ENCODE measurements at places on chromosomes 4 and X.

DNA sequence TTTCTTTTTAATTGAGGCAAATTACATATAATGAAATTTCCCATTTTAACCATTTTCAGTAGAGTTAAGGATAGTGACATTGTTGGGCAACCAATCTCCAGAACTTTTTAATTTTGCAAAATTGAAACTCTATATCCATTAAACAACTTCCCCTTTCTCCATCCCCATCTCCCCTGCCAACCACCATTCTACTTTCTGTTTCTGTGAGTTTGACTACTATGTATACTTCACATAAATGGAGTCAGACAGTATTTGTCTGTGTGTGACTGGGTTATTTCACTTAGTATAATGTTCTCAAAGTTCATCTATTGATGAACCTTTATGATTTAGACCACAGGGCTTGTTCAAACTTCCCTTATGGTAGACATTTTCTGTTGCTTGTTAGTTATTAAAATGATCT is 364.5 kb upstream of the MAD2L1 start:
- no peak for DNase-seq

DNA sequence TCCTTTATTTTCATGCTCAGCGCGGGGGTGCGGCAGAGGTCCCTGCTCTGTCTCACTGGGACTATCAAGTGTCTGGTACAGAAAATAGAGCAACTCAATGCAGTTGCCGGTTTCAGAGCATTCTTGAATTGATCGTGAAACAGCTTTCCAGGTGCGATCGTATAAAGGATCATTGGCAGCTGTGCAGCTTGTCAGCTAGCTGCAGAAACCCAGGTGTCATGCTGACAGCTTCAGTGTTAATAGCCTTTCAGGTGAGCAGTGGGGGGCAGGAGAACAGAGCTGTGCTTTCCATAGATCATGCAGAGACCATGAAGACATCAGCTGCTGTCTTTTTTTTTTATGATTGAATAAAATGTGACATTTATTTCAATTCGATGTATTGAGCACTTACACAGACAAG is 583.9 kb downstream of the NLGN4X start:
- DNase-seq, result no peak

DNA sequence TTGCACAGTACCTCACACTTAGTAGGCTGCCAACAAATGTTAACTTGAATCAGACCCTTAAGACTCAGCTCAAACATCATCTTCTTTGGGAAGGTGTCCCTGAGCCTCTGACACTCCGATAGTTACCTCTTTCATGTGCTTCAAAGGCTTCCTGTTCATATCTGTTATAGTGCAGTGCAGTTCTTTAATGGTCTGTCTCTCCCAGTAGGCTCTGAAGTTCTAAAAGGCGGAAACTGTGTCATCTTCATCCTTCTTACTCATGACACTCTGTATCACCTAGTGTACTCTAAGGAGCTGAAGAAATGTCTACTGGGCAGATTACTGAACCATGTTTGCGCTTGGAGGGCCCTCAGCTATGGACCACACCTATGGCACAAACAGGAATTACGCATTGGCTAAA is 2.1 kb upstream of the DIAPH2 start:
- no peak for DNase-seq

- DNase-seq, result peak; percentile 45
Measured at GRCh38 chrX:47384502-47384901, 14.1 kb downstream of the ZNF157 start.

DNA sequence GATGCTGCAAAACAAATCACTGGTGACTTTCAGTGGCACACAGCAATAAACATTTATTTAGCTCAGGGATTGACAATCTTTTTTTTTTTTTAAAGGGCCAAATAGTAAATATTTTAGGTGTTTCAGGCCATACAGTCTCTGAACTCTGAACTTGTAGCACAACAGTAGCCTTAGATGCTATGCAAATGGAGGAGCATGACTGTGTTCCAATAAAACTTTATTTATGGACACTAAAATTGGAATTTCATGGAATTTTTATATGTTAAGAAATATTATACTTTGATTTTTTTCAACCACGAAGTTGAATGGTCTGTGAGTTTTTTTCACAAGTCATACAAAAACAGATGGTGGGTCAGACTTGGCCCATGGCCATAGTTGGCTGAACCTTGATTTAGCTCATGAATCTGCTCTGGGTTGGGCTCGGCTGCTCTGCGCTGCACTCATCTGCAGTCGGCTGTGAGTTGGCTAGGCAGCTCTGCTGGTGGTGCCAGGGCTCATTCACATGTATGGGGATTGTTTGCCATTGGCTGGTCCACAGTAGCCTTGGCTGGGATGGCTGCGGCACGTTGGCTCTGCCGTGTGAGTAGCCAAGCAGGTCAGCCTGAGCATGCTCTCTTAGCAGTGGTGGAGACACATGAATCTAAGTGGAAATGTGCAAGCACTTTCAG is 231.7 kb upstream of the PGRMC2 start:
- DNase-seq, result no peak

- DNase-seq, result no peak
Measured at GRCh38 chrX:24020306-24020876, 6.6 kb downstream of the KLHL15 start.

Measured in stimulated activated CD4-positive, alpha-beta T cell treated with anti-CD3 and anti-CD28 coated beads, Interleukin-4, amount 100 ng/mL, for 48 hours (primary cell).